ENCODE measurements at places on chromosomes 5 and 9. TPM values are rescaled to one million over a fixed set of nuclear protein-coding genes. Genes with fewer than 3 reads are reported as not detected.

MEIKIN gene
- polyA plus RNA-seq = not detected

DAB2 gene
- polyA plus RNA-seq = 533 TPM

PAM gene
- 430 TPM for polyA plus RNA-seq

KIAA1958 gene
- polyA plus RNA-seq = 7.8 TPM

NSUN2 gene
- polyA plus RNA-seq = 48.2 TPM

CATSPER3 gene
- 0.14 TPM for polyA plus RNA-seq

DMRT2 gene
- not detected for polyA plus RNA-seq

MYOZ3 gene
- polyA plus RNA-seq = 0.71 TPM

NFX1 gene
- 28.1 TPM for polyA plus RNA-seq

TUSC1 gene
- 12.7 TPM for polyA plus RNA-seq

CMBL gene
- polyA plus RNA-seq = 14.6 TPM

EXOC3 gene
- polyA plus RNA-seq = 40.9 TPM

ACSL6 gene
- polyA plus RNA-seq = not detected

INSL4 gene
- not detected for polyA plus RNA-seq

PFN3 gene
- not detected for polyA plus RNA-seq

OTULIN gene
- polyA plus RNA-seq = 13.7 TPM

PCDHB5 gene
- not detected for polyA plus RNA-seq

RANBP3L gene
- polyA plus RNA-seq = not detected

STOML2 gene
- 120 TPM for polyA plus RNA-seq

EQTN gene
- not detected for polyA plus RNA-seq

SH3PXD2B gene
- polyA plus RNA-seq = 15.2 TPM

CHSY3 gene
- polyA plus RNA-seq = 0.20 TPM

KCNN2 gene
- not detected for polyA plus RNA-seq

CD274 gene
- 5.2 TPM for polyA plus RNA-seq

ACTBL2 gene
- 0.34 TPM for polyA plus RNA-seq

CYLC2 gene
- not detected for polyA plus RNA-seq

FBN2 gene
- polyA plus RNA-seq = 15.7 TPM

SPATA31A3 gene
- polyA plus RNA-seq = not detected

VPS13A gene
- 8.9 TPM for polyA plus RNA-seq

WDR38 gene
- polyA plus RNA-seq = not detected

F2RL2 gene
- polyA plus RNA-seq = not detected

GKAP1 gene
- 0.13 TPM for polyA plus RNA-seq
